Left cardiac atrium (tissue), 4 donors: ENCODE measurements at places on chromosomes 3 and 15.

DNA sequence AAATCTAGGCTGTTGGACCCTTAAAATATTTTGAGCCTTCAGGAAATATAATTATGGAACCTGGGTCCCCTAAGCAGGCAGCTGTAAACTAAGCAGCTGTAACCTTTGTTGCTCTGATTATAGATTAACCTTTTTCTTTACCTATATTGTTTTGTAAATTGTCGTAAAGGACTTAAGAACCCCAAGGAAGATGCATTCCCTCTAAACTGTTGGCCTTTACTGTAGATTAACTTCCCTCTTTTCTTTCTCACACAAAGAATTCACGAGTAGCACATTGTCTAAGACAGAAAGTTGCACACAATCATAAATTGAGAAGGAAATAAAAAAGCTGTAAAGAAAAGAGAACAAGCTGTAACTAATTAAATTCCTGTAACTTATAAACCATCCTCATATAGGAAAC is 877.3 kb downstream of the ROBO2 start:
- no peak for DNase-seq

DNA sequence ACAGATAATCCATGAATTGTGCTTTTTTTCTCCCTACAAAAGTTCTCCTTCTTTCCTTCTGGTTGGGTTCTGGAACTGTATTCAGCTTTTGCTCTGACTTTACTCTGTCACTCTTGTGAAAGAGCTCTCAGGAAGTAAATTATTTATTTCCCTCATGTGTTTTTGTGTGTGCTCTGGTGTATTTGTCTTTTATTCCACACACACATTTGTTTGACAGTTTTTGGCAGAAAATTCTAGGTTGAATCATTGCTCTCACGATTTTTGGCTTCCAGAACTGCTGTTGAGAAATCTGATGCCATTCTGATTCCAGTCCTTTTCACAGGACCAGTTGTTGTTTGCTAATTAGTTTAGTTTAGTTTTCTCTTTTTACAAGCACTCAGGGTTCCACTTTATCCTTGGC is 172.8 kb downstream of the PLCH1 start:
- DNase-seq = no peak

GRCh38 chr15:27928386-27928785 is 170.7 kb downstream of the OCA2 start:
- DNase-seq = no peak

DNA sequence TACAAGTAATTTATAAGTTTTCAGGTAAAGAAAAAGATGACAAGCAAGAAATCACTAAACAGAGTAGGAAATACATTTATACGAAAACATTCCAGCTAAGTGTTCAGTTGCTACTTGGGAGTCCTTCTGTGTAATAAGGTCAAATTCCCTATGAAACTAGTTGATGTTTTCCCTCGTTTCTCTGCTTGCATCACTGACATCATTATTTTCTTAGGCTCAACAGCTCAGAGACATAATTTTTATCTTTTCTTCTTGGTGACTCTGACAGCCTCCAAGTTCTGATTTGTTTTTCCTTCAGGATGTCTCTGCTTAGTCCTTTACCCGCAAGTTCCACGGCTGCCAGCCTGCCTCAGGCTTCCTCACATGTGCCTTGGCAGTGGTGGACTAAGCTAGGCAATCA is 173.6 kb downstream of the P3H2 start:
- no peak for DNase-seq
